Fibroblast of skin of right biceps (primary cell): ENCODE measurements at places on chromosomes 16 and 17.

- DNase-seq: no peak
These were observed 10.9 kb downstream of the STH start for GRCh38 chr17:46009681-46010596.

GRCh38 chr17:27296428-27296979 is 2.6 kb downstream of the WSB1 start:
- peak; percentile 78 for DNase-seq

DNA sequence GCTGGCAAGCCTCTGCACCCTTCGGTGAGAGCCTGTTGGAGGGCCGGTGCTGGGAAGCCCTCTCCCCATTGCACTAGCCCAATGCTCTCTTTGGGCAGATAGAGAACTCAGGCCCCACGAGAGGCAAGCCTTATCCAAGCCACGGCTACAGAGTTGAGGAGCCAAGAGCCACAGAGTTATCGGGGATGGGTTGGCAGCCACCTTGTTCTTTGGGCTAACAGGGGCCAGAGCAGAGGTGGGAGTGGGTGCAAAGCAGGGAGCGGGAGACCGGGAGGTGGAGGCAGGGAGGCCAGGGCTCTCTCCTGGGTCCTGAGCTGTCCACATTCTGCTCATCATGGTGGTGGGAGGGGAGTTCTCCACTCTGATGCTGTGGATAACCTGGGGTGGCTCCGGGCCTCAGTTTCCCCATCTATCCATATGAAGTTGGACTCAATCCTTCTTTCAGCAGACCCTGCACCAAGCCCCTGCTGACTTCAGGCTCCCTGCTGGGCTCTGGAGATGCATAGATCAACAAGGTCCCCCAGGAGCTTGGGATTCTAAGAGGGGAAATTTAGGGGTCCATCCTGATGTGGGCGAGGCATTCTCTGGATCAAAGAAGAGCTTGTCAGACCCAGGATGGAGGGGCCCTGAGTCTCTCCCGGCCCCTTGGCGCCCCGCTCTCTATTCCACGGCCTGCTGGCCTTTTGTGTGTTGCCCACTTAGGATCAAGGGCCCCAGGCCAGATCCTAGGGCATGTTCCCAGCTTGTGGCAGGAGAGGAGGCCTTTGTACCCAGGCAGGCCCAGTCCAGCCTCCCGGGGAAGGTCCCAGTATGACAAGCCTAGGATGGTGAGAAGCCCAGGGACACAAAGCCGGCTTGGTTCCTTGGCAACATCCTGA is 557 bp upstream of the CX3CL1 start:
- DNase-seq: no peak

GRCh38 chr16:15857724-15858560 is 1.1 kb upstream of the MYH11 start:
- peak; percentile 56 for DNase-seq

DNA sequence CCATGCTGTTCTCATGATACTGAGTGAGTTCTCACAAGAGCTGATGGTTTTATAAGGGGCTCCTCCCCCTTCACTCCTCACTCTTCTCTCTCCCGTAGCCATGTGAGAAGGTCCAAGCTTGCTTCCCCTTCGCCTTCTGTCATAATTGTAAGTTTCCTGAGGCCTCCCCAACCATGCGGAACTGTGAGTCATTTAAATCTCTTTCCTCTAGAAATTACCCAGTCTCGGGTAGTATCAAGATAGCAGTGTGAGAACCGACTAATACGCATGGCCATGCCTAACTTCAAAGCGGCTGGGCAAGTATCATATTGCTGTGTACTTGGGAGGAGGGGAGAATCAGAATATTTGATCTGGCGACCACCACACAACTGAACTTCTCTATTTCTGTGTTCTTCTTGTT is 88.3 kb downstream of the PRKCB start:
- no peak for DNase-seq

GRCh38 chr17:218432-219110 is 37.1 kb upstream of the DOC2B start:
- DNase-seq: no peak

- peak; percentile 85 for DNase-seq
These were observed 10.0 kb downstream of the POLDIP2 start for GRCh38 chr17:28347261-28347891.

GRCh38 chr16:27402964-27403600 is 1.1 kb downstream of the IL21R start:
- peak; percentile 9 for DNase-seq
